ENCODE measurements at places on chromosomes 13 and 19.

GRCh38 chr19:49861541-49862378 is 5.6 kb downstream of the PNKP start:
- DNase-seq: no peak

- DNase-seq: peak; percentile 37
Observed at GRCh38 chr19:38134540-38135149, 89.4 kb downstream of the DPF1 start.

- DNase-seq: no peak
Observed at GRCh38 chr19:5814123-5814851, 9.4 kb downstream of the NRTN start.

- no peak for DNase-seq
Observed at GRCh38 chr13:30907121-30907861, 1.2 kb downstream of the MEDAG start.

DNA sequence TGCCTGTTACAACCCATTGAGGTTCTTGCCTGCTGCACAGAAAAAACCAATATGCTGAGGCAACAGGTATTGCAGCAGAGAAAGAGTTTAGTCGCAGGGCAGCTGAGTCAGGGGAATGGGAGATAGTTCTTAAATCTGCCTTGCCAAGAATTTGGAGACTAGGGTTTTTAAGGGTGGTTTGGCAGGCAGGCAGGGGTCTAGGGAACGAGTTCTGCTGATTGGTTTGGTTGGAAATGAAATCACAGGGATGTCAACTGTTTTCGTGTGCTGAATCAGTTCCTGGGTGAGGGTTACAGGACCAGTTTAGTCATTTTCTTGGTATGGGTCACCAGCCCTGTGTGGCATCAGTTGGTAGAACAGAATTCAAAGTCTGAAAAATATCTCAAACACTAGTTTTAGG is 36.6 kb downstream of the PDS5B start:
- no peak for DNase-seq

DNA sequence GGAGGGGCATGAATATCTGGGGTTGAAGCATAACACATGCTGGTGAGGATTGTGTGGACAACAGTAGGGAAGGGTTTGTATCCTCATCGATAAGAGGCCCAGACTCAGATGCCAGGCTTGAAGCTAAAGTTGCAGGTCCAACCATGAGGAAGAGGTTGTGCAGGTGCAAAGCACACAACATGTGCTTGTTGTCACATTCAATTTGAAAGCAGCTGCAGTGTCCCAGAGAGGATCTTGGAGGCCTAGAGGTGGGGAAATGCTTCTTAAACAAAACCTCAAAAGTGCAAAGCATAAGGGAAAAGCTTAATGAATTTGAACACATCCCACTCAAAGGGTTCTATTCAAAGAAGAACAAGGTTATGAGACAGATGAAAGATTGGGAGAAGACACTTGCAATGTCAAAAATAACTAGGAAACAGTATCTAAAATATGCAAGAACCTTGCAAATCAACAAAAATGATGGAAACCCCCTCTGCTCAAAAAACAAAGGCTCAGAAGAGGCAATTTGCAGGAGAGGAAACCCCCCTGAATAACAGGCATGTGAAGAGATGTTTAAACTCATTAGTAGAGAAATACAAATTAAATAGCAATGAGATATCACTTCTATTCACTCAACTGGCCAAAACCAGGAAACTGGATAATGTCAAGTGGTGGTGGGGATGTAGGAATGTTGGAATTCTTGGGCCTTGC is 187.1 kb downstream of the KATNAL1 start:
- DNase-seq: no peak

- peak; percentile 80 for DNase-seq
Observed at GRCh38 chr19:16677055-16677454, 16.1 kb downstream of the TMEM38A start.

- DNase-seq: no peak
Observed at GRCh38 chr19:49666120-49666444, 349 bp downstream of the BCL2L12 start.

DNA sequence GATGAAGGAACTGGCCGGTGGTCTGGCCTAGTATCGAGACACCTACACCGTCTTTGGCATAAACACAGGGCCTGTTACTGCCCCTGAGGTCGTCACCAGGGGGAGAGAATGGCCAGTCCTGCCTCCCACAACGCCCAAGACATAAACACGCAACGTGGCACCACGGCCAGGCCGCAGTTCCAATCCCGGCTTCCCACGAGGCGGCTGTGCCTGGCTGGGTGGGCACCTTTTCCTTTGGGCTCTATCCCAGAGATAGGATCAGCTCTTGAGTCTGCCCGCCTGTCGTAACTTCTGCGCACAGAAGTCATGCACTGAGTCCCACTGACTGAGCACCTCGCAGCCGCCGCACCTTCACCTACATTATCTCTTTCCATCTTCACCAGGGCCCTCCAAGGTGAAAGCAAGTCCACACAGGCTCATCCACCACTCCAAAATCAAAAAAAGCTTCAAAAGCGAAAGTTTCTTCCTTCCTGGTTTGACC is 1.1 kb downstream of the MIER2 start:
- DNase-seq: no peak

- no peak for DNase-seq
Observed at GRCh38 chr13:29975283-29975682, 124.9 kb upstream of the UBL3 start.

- no peak for DNase-seq
Observed at GRCh38 chr13:109707742-109708617, 78.4 kb downstream of the IRS2 start.

- DNase-seq: no peak
Observed at GRCh38 chr13:86840250-86841191, 830.6 kb upstream of the SLITRK5 start.

GRCh38 chr13:42355491-42356183 is 83.7 kb downstream of the AKAP11 start:
- no peak for DNase-seq

GRCh38 chr13:25768838-25769237 is 283.0 kb downstream of the SHISA2 start:
- no peak for DNase-seq

DNA sequence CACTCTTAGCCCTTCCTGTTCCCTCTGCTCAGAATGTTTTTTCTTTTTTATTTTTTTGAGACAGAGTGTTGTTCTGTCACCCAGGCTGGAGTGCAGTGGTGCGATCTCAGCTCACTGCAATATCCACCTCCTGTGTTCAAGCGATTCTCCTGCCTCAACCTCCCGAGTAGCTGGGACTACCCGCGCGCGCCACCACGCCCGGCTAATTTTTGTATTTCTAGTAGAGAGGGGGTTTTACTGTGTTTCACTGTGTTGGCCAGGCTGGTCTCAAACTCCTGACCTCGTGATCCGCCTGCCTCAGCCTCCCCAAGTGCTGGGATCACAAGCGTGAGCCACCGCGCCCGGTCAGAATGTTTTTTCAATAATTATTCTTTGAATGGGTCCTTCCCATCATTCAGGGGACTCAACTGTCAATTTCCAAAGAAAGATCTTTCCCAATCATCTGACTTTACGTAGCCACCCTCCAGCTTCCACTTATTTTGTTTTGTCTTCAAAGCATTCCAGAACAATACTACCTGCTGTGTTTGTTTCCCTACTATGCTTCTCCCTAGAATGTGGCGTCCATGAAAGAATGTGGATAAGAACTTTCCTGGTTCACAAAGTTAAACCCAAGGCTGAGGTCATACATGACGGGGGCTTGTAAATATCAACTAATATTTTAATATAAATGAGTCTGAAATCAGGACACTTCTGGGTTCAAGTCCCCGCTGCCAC is 1.2 kb downstream of the NDUFA7 start:
- no peak for DNase-seq

GRCh38 chr13:94296471-94296870 is 183.0 kb downstream of the DCT start:
- no peak for DNase-seq

- no peak for DNase-seq
Observed at GRCh38 chr13:99347911-99348451, 40.8 kb upstream of the GPR183 start.

DNA sequence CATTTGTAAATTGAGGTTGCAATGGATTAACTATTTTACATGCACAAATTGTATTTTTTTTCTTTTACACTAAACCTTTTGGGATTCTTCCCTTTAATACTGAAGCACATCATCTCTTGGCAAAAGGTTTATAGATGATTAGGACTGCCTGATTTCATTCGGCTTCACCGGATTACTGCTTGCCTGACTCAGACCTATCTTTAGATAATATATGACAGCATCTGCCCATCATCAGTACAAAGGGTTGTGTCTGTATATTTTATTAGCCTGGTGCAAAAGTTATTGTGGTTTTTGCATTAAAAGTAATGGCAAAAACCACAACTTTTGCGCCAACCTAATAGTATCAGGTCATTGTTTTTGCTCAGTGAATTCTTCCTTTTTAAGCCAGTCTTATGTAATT is 316.2 kb upstream of the HTR2A start:
- no peak for DNase-seq

GRCh38 chr19:36377541-36378178 is 1.3 kb downstream of the ZFP14 start:
- DNase-seq: no peak

GRCh38 chr13:57045826-57046546 is 94.7 kb upstream of the PRR20A start:
- DNase-seq: no peak

GRCh38 chr19:13016245-13016627 is 21.0 kb downstream of the NFIX start:
- DNase-seq: no peak

- no peak for DNase-seq
Observed at GRCh38 chr19:34454091-34454490, 25.9 kb downstream of the UBA2 start.

GRCh38 chr13:96141032-96141431 is 51.1 kb downstream of the HS6ST3 start:
- no peak for DNase-seq

DNA sequence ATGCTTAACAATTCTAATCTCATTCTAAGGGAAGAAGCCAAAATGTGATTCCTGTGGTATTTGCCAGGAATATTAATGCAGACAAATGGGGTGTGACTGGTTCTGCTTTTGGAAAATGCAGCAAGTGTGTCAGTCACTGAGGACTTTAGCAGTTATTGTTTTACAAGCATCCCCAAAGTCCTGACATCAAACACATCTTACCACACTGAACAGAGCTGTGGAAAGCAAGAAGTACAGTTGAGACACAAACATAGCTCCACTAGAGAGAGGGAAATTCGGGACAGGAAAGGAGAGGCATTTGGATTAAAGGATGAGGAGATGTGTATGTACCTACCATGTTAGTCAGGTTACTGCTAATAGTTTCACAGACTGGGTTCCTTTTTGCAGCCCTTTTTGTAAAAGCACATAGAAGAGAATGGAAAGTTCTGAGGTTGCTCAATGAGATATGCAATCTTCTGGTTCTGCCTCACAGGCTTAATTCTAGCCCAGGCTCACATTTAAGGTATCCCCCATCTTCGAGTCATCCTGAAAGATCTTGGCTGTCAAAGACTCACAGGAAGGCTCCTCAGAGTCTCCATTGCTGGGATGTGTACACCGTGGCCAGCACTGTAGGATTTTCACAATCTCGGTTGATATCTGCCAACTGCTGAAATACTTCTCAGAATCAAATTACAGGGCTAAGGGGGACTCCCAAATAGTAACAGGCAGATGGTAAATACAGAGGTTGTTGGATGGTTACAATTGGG is 316.6 kb downstream of the DNAJC15 start:
- DNase-seq: no peak
